Osteocyte (in vitro differentiated cells): ENCODE measurements at places on chromosomes 3 and 15. TPM values are rescaled to one million over a fixed set of nuclear protein-coding genes. Genes with fewer than 3 reads are reported as not detected.

CD200R1 gene
- not detected in 2 replicates for total RNA-seq

RARRES1 gene
- 2.4 and 2.8 TPM in 2 replicates for total RNA-seq

TMEM207 gene
- total RNA-seq: not detected in 2 replicates

- no peak for DNase-seq
- no peaks in the 10 kb centered on the region for H3K27me3 ChIP-seq
- H3K4me1 ChIP-seq: peaks cover 24% of the 10 kb centered on the region
- no peaks in the 10 kb centered on the region for H3K36me3 ChIP-seq
- H3K4me3 ChIP-seq: no peak overlapping the region
- peak overlapping the region; percentile 76 for H3K27ac ChIP-seq
Measured at GRCh38 chr3:78919021-78919755, 848.6 kb downstream of the ROBO1 start.

GNL3 gene
- total RNA-seq: 65.8 and 69.8 TPM in 2 replicates

- peak overlapping the region; percentile 15 for H3K4me3 ChIP-seq
- no peak for DNase-seq
- H3K4me1 ChIP-seq: peaks cover 77% of the 10 kb centered on the region
- peak overlapping the region; percentile 93 for H3K27ac ChIP-seq
- peaks cover 5% of the 10 kb centered on the region for H3K36me3 ChIP-seq
Measured at GRCh38 chr3:46931631-46932331, 44.8 kb downstream of the CCDC12 start.

CIDEC gene
- not detected in 2 replicates for total RNA-seq

- no peaks in the 10 kb centered on the region for H3K36me3 ChIP-seq
- no peak for DNase-seq
- no peaks in the 10 kb centered on the region for H3K4me1 ChIP-seq
- no peak overlapping the region for H3K4me3 ChIP-seq
- H3K27me3 ChIP-seq: peaks cover 3% of the 10 kb centered on the region
Measured at GRCh38 chr3:138600100-138600745, 6.2 kb upstream of the CEP70 start.

GRCh38 chr15:27214961-27215360 is 244.0 kb downstream of the GABRG3 start:
- no peaks in the 10 kb centered on the region for H3K4me1 ChIP-seq
- DNase-seq: no peak
- H3K27ac ChIP-seq: no peak overlapping the region
- H3K4me3 ChIP-seq: no peak overlapping the region

INSYN1 gene
- total RNA-seq: 7.9 and 8.0 TPM in 2 replicates

THRB gene
- total RNA-seq: 3.6 and 4.6 TPM in 2 replicates

GRCh38 chr3:46923559-46924350 is 46.2 kb downstream of the PTH1R start:
- H3K36me3 ChIP-seq: peaks cover 34% of the 10 kb centered on the region
- peak overlapping the region; percentile 50 for H3K27ac ChIP-seq
- no peak overlapping the region for H3K4me3 ChIP-seq

DNA sequence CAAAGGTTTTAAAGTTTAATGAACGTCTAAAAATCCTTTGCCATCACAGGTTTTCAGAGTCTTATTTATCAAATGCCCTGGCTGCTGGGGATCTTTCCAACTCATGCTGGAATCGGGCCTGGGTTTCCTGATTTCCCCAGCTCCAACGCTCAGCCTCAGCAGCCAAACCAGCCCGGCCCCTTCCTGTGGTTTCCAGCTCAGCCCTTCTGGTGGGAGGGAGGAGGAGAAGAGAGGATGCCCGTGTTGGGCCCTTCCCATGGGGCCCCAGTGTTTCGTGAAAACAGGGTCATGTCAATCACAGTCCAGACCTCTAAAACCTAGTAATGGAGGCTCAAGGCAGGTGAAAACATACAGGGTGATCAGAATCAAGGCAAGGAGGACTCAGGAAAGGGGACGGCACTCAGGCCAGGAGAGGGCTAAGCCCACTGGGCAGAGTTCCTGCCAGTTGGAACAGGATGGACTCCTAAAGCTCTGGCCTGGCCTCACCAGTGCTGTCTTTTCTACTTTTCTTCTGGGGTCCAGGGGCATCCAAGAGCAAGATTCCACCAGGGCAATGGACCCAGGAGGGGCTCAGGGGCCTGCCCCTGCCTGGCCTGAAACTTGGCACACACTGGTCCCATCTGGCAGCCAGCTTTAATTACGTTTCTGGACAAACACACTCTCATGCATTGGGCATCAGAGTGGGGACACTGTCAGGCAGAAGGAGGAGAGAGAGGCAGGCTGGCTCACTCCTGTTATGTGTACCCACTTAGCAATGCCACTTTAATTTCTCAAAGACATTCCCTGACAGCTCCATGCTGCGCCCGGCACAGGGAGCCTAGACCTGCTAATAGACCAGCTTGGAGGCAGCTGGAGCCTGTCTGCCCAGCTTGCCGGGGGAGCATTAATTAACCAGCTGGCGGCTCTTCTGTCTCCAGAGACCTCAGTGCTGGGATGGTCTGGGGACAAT is 194.6 kb downstream of the FAM43A start:
- peaks cover 2% of the 10 kb centered on the region for H3K36me3 ChIP-seq
- no peak overlapping the region for H3K27ac ChIP-seq
- peak; percentile 75 for DNase-seq
- H3K4me3 ChIP-seq: no peak overlapping the region
- H3K4me1 ChIP-seq: peaks cover 6% of the 10 kb centered on the region

- no peaks in the 10 kb centered on the region for H3K36me3 ChIP-seq
- no peaks in the 10 kb centered on the region for H3K4me1 ChIP-seq
- no peak for DNase-seq
- no peak overlapping the region for H3K4me3 ChIP-seq
- H3K27ac ChIP-seq: no peak overlapping the region
Measured at GRCh38 chr3:67118635-67119034, 120.5 kb downstream of the KBTBD8 start.

GRCh38 chr15:45221053-45221599 is 30.9 kb upstream of the SLC28A2 start:
- H3K27ac ChIP-seq: no peak overlapping the region
- H3K27me3 ChIP-seq: peaks cover 31% of the 10 kb centered on the region
- H3K4me3 ChIP-seq: no peak overlapping the region
- H3K36me3 ChIP-seq: no peaks in the 10 kb centered on the region
- H3K4me1 ChIP-seq: no peaks in the 10 kb centered on the region
- DNase-seq: no peak

GRCh38 chr3:182940266-182940808 is 40.0 kb downstream of the DCUN1D1 start:
- H3K27ac ChIP-seq: no peak overlapping the region
- no peaks in the 10 kb centered on the region for H3K27me3 ChIP-seq
- DNase-seq: no peak
- no peak overlapping the region for H3K4me3 ChIP-seq
- H3K4me1 ChIP-seq: no peaks in the 10 kb centered on the region

DNA sequence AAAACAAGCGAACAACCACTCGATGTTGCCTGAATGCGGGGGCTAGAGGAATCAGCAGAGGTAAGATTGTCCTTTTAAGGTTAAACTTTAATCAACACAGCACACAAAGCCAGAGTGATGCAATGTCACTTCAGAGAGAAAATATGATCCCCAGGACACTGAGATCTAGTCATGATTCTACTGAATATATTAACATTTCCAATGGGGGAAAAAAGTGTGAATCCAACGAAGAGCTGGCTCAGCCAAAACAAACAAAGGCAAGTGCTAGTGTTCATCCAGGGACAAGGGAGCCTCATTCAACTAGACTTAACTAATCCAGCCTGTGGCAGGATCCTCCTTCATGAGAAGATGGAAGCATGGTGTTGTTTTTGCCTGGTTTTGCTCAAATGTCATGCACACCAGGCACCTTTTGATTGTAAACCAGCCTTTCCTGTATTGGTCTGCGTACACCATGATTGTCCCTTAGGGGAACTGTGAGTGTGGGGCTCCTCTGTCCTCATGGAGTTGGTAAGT is 35.8 kb downstream of the SCG5 start:
- peak overlapping the region; percentile 33 for H3K4me3 ChIP-seq
- no peaks in the 10 kb centered on the region for H3K36me3 ChIP-seq
- no peaks in the 10 kb centered on the region for H3K27me3 ChIP-seq
- H3K27ac ChIP-seq: peak overlapping the region; percentile 77
- H3K4me1 ChIP-seq: peaks cover 17% of the 10 kb centered on the region
- DNase-seq: no peak

- peaks cover 12% of the 10 kb centered on the region for H3K27me3 ChIP-seq
- H3K4me1 ChIP-seq: peaks cover 4% of the 10 kb centered on the region
- H3K27ac ChIP-seq: no peak overlapping the region
- H3K4me3 ChIP-seq: no peak overlapping the region
Measured at GRCh38 chr15:55741833-55742497, 987 bp downstream of the PRTG start.

GRCh38 chr3:13015286-13016082 is 57.7 kb downstream of the IQSEC1 start:
- no peaks in the 10 kb centered on the region for H3K27me3 ChIP-seq
- H3K36me3 ChIP-seq: peaks cover 2% of the 10 kb centered on the region
- no peak overlapping the region for H3K27ac ChIP-seq
- peaks cover 57% of the 10 kb centered on the region for H3K4me1 ChIP-seq

GRCh38 chr3:15336057-15336456 is 3.7 kb upstream of the SH3BP5 start:
- DNase-seq: no peak
- peaks cover 16% of the 10 kb centered on the region for H3K4me1 ChIP-seq
- H3K36me3 ChIP-seq: no peaks in the 10 kb centered on the region
- H3K27me3 ChIP-seq: no peaks in the 10 kb centered on the region
- H3K4me3 ChIP-seq: no peak overlapping the region

CHRNA7 gene
- total RNA-seq: 0.37 and 0.73 TPM in 2 replicates

DNA sequence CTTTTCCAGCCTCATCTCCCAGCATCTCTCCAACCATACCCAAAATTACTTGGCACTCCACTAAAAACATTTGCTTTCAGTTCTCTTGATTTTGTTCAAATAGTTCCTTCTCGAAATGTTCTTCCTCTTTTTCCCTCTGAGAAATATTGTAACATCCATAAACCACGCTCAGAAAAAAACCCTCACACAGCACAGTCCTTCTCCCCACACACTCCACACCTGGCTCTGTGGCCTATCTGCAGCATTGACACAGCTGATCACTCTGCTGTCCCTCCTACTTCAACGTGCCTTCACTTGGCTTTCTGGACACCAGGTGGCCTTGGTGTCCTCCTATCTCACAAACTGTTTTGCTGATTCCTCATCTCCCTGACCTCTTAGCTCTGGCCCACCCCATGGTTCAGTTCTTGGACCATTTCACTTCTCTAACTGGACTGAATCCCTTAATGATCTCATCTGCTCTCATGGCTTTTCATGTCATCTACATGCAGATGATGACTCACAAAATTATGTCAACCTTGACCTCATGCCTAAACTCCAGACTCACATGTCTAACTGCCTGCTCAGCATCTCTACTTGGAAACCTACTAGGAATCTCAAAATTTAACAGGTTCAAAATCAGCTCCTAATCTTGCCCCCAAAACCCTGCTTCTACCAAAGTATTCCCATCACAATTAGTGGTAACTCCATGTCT is 93.3 kb downstream of the TRIM42 start:
- H3K27me3 ChIP-seq: peaks cover 47% of the 10 kb centered on the region
- H3K27ac ChIP-seq: no peak overlapping the region
- H3K36me3 ChIP-seq: peaks cover 3% of the 10 kb centered on the region

PTH1R gene
- 12.9 and 15.4 TPM in 2 replicates for total RNA-seq

HRG gene
- not detected in 2 replicates for total RNA-seq

C3orf85 gene
- not detected in 2 replicates for total RNA-seq

- H3K27ac ChIP-seq: no peak overlapping the region
- no peak for DNase-seq
- H3K4me1 ChIP-seq: peaks cover 11% of the 10 kb centered on the region
- no peaks in the 10 kb centered on the region for H3K36me3 ChIP-seq
Measured at GRCh38 chr3:18079062-18079461, 336.6 kb upstream of the TBC1D5 start.

ZNF620 gene
- total RNA-seq: 3.7 and 4.8 TPM in 2 replicates
